ENCODE measurements at places on chromosomes 11 and 22.

DNA sequence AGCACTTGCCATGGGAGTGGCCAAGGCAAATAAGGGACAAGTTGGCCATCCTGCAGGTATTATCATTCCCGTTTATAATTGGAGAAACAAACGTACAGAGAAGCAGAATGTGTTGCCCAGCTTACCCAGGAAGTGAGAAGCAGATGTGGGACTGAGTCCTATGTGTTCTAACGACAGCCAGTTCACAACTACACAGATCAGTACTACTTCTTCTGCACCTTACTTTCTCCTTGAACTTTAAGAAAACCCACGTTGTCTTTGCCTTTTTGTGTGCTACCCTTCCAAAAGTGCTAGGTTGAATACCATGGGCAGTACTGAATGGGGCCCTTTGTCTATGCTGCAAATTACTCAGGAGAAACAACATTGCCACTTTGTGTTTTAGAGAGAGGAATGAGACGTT lies 62.8 kb upstream of the BLID start:
- peak; percentile 47 for DNase-seq

- no peak for DNase-seq
Measured at GRCh38 chr11:90242894-90243416, 20.1 kb upstream of the CHORDC1 start.

DNA sequence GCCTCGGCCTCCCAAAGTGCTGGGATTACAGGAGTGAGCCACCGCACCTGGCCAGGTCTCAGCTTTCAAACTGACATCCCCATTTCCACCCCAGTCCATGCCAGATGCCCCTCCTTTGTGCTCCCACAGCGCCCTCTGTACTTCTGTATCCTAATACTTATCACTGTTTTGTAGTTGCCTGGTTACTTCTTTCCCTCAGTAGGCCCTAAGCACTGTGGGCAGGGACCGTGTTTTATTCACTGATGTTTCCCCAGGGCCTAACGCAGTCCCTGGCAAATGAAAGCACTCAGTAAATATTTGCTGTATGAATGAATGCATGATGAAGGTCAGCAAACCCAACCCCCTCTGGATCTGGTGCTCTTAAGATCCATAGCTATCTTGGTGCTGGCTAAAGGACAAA lies 2.2 kb upstream of the TRIM3 start:
- DNase-seq, result no peak

- no peak for DNase-seq
Measured at GRCh38 chr11:118170882-118171268, 5.6 kb downstream of the SCN2B start.

DNA sequence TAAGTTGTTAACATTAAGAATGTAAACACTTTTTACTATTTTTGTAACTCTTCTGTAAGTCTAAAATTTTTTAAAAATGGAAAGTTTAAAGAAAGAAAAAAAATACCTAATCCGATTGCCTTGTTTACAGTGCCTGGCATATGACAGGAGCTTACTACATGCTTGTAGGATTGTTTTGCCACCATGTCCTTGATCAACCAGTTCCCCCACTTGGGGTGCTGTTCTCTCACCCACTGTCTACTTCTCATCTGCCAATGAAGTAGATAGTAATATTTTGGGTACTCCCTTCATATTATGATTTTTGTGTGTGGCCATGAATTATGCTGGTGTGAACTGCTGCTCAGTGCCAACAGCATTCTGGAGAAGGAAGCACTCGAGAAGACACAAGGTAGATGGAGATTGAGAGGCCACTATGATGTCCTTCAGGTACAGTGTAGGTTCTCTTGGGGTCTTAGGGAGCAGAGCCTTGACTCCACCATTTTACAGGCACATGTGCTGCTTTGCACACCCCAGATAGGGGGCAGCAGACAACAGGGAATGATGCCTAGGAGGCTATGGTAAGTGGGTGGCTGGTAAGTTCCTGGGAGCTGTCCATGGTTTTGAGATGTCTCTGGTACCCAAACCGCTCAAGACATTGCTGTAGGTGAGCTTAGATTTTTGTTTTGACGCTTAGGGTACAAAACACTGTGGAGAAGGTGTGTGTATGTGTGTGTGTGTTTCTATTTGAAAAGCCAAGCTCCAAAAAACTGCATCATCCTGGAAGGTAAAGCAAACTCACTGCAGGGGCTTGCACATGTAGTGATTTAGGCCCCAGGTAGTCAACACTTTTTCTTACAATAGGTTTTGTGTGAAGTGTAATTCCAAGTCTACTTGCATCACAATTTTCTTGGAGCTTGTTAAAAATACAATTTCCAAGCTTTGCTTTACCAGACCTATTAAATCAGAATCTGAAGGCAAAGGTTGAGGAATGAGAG lies 494.5 kb upstream of the LARGE1 start:
- peak; percentile 4 for DNase-seq

DNA sequence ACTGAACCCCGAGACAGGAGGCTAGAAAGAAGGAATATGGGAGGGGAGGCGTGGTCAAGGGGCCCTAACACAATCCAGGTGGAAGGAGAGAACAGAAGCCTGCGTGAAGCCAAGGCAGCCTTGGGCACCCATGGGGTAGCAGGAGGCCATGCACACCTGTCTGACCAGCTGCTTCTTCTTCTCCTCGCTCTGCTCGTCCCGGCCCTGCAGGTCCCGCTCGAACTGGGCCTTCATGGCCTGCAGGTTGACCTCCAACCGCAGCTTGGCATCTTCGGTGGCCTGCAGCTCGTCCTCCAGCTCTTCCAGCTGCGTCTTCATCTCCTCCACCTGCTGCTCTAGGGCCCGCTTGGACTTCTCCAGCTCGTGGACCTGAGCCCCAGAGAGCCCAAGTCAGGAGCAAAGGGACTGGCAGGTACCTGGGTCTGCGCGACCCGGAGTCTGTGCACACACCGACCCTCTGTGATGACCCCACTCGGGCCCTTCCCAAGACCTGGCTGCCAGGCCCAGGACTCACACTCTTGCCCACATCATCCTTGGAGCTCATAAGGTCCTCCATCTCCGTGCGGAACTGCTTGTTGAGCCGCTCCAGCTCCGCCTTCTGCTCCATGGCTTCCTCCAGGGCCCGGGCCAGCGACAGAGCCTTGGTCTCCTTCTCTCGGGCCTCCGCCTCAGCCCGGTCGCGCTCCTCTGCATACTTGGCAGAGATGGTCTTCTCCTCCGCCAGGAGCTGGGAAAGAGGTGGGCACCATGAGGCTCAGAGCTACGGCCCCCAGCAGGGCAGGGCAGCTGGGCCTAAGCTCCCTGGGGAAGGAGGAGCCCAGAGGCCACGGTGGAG lies 35.9 kb downstream of the APOL1 start:
- no peak for DNase-seq

- DNase-seq, result no peak
Measured at GRCh38 chr11:8086001-8086479, 5.0 kb downstream of the TUB start.

DNA sequence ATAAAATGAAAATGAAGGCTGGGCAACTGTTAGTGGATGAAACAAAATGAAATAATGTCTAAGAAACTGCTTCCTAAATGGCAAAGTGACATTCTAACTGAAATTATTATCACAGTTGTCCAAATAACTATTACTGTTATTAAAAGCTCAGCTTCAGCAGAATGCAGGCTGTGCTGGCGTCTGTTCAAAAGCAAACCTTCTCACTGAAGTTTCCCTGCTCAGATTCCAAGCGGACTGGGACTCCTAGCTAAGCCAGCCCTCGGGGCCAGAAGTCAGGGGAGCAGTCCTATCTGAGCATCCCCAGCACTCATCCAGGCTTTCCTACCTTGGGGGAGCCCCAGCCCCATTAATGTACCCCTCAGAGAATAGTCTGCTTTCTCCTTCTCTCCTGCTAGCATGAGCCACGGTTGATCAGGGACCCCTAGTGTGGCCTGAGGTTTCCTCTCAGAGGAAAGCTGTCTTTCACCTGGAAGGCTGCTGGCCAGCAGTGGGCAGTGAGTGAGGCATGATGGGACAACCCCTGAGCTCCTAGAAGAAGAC lies 1167.3 kb downstream of the TBC1D22A start:
- DNase-seq, result no peak

DNA sequence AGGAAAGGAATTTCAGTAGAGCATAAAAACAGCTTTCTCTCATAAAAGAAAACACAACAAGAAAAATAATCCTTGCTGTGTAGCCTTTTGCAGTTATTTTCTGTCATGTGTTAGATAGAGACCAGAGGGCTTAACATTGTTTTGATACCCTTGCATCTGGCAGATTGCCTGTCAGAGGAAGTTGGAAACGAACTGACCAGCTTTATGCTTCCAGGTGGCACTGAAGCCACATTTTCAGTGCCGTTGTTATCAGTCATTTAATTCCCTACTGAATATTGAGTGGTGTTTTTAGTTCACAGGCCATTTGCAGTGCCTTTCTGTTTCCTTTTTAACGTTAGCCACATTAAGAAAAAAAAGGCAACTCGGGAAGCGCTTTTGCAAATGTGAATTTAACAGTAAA lies 21.5 kb upstream of the RAG2 start:
- no peak for DNase-seq

GRCh38 chr11:134489728-134490127 lies 77.7 kb upstream of the B3GAT1 start:
- DNase-seq, result no peak

DNA sequence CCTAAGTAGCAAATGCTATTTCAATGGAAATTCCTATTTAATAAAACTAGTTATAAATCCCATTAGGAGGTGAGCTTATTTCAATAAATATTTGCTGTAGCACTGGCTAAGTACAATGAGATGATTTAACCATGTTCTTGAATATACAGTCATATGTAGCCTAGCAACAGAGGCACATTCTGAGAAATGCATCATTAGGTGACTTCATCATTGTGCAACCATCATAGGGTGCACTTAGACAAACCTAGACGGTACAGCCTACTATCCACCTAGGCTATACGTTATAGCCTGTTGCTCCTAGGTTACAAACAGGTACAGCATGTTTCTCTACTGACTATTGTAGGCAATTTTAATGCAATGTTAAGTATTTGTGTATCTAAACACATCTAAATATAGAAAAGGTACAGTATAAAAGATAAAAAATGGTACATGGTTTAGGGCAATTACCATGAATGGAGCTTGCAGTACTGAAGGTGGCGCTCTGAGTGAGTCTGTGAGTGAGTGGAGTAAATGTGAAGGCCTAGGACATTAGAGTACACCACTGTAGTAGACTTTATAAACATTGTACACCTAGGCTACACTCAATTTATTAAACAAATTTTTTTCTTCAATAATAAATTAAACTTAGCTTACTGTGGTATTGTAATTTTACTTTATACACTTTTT lies 350.1 kb downstream of the CASP12 start:
- DNase-seq, result no peak

DNA sequence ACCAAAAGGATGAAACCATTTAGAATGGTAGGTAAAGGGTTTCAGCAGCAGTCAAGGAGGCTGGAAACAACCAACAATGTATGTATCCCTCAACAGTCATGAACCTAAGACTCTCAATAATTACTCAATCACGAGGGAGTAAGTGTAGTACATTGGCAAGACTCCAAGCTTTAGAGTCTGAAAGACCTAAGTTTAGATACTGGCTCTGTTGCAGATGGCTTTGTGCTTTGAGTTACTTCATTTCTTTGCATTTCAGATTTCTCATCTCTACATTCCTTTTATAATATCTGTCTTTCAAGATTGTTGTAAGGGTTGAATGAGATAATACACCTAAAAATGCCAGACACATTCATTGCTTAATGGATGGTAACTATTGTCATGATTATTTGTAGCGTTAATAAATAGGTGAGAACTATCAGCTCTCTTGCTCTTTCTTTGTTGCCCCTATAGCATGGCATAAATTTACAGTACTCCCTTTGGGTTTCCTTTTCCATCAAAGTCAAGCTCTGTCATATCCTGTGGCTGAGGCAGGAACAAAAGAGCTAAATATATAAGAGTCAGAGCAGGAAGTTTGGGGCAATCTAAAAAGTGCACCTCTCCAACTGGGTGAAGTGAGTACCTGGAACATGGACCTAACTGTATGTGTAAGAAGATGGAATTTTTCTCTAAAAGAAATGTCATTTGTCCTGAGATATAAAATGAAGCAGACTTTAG lies 228.2 kb upstream of the ZC3H12C start:
- no peak for DNase-seq

- DNase-seq, result no peak
Measured at GRCh38 chr11:128941573-128942271, 949 bp downstream of the TP53AIP1 start.

GRCh38 chr11:30990625-30991296 lies 378.8 kb downstream of the DCDC1 start:
- DNase-seq, result no peak

GRCh38 chr11:46686886-46687795 lies 13.3 kb downstream of the ARHGAP1 start:
- peak; percentile 38 for DNase-seq

- DNase-seq, result no peak
Measured at GRCh38 chr11:118998822-118999221, 884 bp downstream of the CENATAC start.

- DNase-seq, result peak; percentile 62
Measured at GRCh38 chr11:119474682-119475596, 52.0 kb upstream of the THY1 start.

DNA sequence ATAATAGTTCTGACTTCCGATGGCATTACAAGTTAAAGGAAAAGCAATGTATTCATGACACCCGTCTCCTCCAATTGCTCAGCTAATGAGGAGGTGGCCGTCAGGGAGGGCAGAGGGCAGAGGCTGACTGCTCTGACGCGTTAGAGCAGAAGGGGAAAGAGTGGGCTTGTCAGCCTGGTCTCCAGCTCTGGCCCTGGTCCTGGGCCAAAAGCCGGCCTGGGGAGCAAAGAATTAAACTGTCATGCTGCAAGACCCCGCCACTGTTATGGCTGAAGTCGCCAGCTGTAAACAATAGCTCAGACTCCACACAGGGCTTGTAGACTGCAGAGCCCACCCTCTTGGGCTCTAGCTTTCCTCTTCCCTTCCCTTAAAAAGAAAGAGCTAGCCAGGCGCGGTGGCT lies 119.7 kb downstream of the NAT10 start:
- no peak for DNase-seq

- DNase-seq, result no peak
Measured at GRCh38 chr11:123303924-123304323, 108.9 kb upstream of the CLMP start.

DNA sequence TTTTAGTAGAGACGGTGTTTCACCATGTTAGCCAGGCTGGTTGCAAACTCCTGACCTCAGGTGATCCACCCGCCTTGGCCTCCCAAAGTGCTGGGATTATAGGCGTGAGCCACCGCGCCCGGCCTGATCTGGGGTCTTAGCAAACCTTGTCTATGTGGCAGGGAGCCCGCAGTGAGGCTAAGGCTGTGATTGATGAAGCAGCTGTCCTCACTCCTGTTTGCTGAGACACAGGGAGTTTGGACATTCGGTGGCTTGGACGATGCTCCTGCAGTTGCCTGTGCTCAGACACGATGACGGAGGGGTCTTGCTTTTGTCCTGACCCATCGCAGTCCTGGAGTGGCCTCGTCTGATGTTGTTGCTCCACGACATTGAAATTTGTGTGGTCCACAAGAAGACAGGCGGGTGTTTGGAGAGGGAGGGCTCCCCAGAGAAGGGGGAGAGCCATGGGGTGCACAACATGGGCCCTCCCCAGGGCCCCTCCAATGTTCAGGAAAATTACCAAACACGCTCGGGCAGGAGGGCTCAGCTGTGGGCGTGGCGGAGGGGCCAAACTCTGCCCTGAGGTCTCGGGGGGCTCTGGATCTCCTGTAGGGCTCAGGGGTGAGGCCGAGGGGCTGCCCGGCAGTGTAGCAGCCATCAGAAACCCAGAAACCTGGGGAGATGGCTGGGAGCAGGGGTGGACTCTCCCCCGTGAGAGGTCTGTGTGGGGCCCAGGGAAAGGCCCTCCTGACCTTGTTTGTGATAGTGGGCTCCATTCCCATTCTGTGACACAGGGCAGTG lies 41.8 kb upstream of the PRR5 start:
- no peak for DNase-seq

GRCh38 chr11:41532413-41532812 lies 73.0 kb upstream of the LRRC4C start:
- DNase-seq, result no peak

- no peak for DNase-seq
Measured at GRCh38 chr11:95078526-95078925, 11.1 kb upstream of the ENDOD1 start.
